ENCODE measurements at places on chromosomes 1 and 21. TPM values are rescaled to one million over a fixed set of nuclear protein-coding genes. Genes with fewer than 3 reads are reported as not detected.

VHLL gene
- total RNA-seq: not detected

LCE3D gene
- not detected for total RNA-seq

DNA sequence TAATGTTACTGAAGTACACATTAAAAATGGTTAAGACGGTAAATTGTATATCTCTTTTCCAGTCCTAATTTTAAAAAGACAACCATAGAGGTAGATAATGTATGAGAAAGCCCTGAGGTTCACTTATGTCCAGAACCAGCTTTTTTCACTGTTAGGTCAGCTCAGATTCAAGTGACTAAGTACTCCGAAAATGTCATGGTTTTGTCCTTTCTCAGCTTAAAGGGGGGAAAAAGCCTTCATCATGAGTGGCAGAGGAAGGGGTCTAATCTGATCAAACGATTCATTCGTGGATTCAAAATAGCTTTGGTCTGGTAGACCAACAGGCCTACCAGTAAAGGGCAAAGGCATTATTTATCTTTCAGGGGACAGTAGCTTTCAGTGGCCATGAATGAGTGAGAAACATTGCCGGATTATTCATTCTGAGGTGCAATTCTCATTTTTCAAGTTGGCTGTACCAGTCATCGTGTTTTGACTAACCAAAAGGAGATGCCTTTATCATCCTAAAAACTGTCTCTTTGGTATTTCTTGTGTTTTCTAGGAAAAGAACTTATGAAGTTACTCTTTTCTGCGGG, 208.4 kb downstream of the HHIPL2 start:
- DNase-seq: no peak
- H3K27me3 ChIP-seq: no peaks in the 10 kb centered on the region
- H3K4me1 ChIP-seq: no peaks in the 10 kb centered on the region

- H3K4me3 ChIP-seq: no peak overlapping the region
- no peak for DNase-seq
- H3K36me3 ChIP-seq: no peaks in the 10 kb centered on the region
- H3K27ac ChIP-seq: no peak overlapping the region
- H3K4me1 ChIP-seq: no peaks in the 10 kb centered on the region
Measured at GRCh38 chr1:108513044-108513415, 46.9 kb upstream of the EEIG2 start.

IVL gene
- total RNA-seq: not detected

GRCh38 chr1:181318858-181319235, 164.5 kb upstream of the CACNA1E start:
- DNase-seq: no peak
- peaks cover 5% of the 10 kb centered on the region for H3K27me3 ChIP-seq
- no peaks in the 10 kb centered on the region for H3K36me3 ChIP-seq

NAXE gene
- 63.0 TPM for total RNA-seq

GRCh38 chr1:232704694-232705680, 75.1 kb upstream of the SIPA1L2 start:
- no peaks in the 10 kb centered on the region for H3K36me3 ChIP-seq
- no peak overlapping the region for H3K27ac ChIP-seq
- DNase-seq: no peak
- H3K4me3 ChIP-seq: no peak overlapping the region
- no peaks in the 10 kb centered on the region for H3K4me1 ChIP-seq

DNA sequence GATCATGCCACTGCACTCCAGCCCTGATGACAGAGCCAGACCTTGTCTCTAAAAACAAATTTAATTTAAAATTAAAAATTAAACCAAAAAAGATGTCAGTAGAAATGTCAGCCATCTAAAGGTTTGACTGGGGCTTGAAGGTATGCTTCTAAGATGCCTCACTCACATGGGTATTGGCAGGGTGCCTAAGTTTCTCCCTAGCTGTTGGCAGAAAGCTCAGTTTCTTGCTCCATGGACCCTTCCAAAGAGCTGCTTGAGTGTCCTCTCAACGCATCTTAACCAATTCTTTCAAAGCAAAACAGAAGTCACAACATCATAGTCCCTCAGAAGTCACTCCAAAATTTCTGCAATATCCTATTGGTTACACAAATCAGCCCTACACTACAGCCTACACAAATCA, 231.0 kb upstream of the ADGRL2 start:
- H3K4me3 ChIP-seq: no peak overlapping the region
- no peak overlapping the region for H3K27ac ChIP-seq
- DNase-seq: no peak
- H3K4me1 ChIP-seq: no peaks in the 10 kb centered on the region
- H3K27me3 ChIP-seq: no peaks in the 10 kb centered on the region

- H3K4me1 ChIP-seq: no peaks in the 10 kb centered on the region
- no peak overlapping the region for H3K4me3 ChIP-seq
- H3K27ac ChIP-seq: no peak overlapping the region
- no peaks in the 10 kb centered on the region for H3K27me3 ChIP-seq
- DNase-seq: no peak
- no peaks in the 10 kb centered on the region for H3K36me3 ChIP-seq
Measured at GRCh38 chr1:31102501-31102950, 37.0 kb upstream of the PUM1 start.

GRCh38 chr1:4796161-4797015, 142.0 kb downstream of the AJAP1 start:
- no peak overlapping the region for H3K4me3 ChIP-seq
- no peak for DNase-seq
- no peaks in the 10 kb centered on the region for H3K27me3 ChIP-seq
- H3K4me1 ChIP-seq: no peaks in the 10 kb centered on the region
- no peak overlapping the region for H3K27ac ChIP-seq

ZBTB18 gene
- 9.1 TPM for total RNA-seq

IGSF3 gene
- 1.8 TPM for total RNA-seq

Measured in CD8-positive, alpha-beta memory T cell (primary cell).